ENCODE measurements at places on chromosomes 3 and 15.

DNA sequence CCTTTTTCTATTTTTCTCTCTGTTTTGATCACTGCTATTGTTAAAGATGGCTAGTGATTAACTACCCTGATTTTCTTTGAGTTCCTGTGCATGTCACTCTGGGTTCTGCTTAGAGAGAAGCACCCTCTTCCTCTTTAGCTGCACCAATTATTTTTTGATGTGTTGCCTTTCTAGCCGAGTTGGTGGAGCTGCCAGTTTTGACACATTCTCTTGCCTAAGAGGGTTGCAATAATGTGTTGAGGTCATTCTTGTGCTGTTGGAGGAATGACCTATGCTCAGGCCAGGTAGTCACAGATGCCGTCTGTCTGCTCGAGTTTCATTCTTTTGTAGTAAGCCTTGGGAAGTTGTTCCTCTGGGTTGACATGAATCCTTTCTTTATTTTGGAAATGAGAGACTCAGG lies 84.6 kb upstream of the DPH6 start:
- no peak for DNase-seq

- DNase-seq = no peak
Observed at GRCh38 chr15:99335508-99335907, 84.2 kb downstream of the LRRC28 start.

GRCh38 chr15:59966262-59966661 lies 37.8 kb upstream of the FOXB1 start:
- DNase-seq = no peak

- no peak for DNase-seq
Observed at GRCh38 chr15:52527911-52528563, 643 bp downstream of the MYO5A start.

DNA sequence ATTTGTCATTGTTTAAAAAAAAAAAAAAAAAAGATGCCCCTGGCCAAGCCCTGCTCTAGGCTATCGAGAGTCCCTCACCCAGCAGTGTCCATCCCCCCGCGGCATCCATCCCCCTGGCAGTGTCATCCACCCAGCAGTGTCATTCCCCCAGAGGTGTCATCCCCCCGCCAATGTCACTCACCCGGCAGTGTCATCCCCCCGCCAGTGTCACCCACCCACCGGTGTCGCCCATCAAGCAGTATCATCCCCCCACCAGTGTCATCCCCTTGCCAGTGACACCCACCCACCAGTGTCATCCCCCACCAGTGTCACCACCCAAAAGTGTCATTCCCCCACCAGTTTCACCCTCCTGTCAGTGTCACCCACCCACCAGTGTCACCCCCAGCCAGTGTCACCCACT lies 99.3 kb upstream of the PRR20G start:
- no peak for DNase-seq

- no peak for DNase-seq
Observed at GRCh38 chr3:122080207-122080587, 25.0 kb downstream of the CD86 start.

DNA sequence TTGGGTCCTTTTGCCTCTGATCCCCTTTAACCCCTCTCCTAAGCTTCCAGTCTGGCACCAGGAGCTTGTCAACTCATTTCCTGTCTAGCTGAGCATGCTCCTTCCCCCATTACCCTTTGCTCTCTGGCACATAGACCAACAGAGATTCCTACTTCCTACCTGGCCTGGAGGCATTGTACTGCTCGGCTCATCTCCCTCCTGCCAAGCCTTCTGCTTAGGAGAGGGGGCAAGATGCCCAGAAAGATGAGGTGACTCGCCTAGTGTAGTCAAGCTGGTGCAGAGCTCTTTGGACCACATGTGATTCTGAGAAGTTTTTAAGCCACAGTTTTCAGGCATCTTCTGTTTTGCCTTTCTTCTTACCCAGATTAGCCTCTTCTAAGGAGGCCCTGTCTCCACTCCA lies 95.4 kb downstream of the ZNF621 start:
- DNase-seq = no peak

DNA sequence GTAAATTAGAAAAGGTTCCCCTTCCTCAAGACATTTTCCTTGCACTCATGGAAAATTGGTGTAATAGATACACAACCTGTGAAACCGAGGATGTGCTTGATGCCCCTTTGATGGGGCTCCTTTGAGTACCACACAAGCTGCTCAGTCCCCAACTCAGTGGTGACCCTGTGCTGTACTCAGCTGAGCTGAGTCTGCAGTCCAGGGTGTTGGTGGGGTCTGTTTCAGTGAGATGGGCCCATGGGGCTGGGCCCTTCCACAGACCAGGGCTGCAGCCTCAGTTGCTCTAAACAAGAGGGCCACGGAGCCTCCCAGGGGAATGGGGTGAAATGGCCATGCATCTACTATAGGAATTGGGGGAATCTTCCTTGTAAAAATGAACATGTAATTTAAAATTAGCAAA lies 39.3 kb downstream of the KY start:
- no peak for DNase-seq

DNA sequence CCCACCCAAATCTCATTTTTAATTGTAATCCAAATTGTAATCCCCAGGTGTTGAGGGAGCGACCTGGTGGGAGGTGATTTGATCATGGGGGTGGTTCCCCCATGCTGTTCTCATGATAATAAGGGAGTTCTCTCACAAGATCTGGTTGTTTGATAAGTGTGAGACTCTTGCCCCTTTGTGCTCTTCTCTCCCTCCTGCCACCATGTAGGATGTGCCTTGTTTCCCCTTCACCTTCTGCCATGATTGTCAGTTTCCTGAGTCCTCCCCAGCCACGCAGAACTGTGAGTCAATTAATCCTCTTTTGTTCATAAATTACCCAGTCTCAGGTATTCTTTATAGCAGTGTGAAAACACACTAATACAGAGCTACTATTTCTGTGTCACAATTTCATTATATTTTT lies 88.7 kb downstream of the NCEH1 start:
- no peak for DNase-seq

GRCh38 chr3:16482194-16482769 lies 31.2 kb downstream of the RFTN1 start:
- DNase-seq = no peak

DNA sequence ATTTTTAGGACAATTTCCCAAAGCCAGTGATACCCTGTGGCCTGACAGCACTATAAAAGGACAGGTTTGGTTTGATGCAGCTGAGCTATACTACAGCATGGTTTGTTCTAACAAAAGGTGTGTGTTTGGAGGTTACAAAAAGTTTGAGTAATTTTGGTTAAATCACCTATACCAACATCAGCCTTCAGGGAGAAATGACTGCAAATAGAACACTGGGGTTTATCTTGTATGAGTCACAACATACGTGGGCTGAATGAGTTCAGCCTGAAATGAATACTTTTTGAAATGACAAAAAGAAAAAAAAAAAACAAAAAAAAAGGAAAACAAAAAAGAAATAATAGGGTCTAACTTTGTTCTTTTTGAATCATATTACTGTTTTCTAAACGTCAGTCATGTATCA lies 345.7 kb downstream of the CNTN3 start:
- no peak for DNase-seq

- DNase-seq = no peak
Observed at GRCh38 chr3:106423321-106424225, 554.8 kb upstream of the CBLB start.

DNA sequence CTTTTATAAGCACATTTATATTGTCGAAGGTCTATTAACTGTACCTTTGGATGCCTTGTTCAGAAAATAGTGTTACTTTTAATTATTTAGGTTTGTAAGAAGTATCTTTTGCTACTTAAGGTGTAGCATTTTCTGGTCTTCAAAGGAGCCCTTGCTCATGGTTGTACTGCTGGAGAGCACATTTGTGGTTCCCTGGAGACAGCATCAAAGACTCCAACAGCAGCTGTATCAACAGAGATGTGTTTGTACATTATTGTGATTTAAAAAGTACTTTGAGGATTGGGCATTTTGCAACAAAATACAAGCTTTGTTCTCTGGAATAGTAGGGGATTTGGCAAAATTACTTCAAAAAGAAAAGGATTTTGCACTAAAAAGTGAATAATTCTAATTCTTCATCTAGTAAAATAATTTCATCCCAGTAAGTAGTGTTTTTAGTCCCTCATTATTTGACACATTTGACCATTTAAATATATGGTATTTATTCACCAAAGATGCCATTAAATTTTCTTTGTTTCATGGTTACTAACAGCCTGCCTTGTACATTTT lies 16.5 kb downstream of the TBC1D23 start:
- DNase-seq = no peak

DNA sequence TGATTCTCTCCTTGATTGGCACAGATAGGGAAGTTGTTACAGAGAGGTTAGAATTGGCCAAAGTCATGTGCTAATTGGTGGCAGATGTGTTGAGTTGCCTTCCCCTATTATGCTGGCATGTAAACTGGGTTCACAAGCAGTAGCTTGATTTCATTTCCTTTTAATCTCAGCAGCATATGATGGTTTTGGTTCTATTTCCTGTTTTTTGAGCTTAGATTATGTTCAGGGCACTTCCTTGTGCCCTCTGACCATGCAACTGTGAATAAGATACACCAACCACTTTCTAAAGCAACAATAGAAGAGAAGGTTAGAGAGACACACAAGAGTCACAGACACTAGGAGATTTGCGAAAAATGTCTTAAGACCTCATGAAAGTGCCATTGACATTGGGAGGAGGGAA lies 16.5 kb downstream of the HPS3 start:
- DNase-seq = no peak

DNA sequence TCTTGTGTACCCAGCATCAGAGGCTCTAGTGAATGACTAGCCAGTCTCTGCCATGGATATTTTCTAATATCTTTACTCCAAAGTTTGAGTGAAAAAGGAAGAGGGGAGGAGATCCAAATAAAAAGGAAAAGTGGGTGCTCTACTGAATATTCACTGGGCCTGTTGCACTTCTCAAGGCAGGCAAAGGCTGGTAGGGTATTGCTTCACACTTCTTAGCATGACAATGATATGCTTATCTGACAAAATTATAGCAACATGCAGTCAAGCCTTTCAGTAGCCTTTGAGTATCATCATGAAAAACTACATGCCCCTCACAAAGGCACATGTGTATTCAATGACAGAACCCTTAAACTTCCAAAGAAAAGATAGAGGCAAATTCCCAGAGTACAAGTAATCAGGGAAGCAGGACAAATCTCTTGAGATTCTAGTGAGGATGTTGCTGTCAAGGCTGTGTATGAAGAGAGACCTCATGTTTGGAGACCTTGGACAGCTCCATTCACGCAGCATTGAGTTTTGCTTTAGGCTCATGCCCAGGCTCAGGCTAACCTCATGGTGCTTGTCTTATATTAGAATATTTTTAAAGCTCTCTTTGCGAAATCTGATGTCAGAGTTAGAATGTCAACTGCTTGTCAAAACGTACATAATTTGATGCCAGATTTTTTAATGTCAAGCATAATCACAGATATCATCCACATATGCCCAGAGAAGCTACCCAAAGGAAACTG lies 506.9 kb downstream of the OCA2 start:
- DNase-seq = no peak

DNA sequence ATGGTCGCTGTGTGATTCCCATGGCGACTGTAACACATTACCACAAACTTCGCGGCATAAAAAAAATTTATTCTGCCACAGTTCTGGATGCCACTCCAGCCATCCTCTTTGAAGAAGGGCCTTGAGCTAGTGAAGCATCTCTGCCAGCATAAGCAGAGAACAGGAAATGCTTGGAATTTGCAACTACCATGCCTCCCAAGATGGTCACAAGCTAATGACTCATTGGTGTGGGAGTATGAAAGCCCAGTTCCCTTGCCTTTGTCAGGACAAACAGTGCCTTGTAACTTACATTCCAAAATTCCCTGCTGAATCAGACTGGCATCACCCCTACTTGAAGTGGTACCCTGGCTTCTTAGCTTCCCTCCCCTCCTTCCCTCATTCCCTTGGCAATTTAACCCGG lies 129.7 kb downstream of the PROS1 start:
- peak; percentile 18 for DNase-seq

GRCh38 chr3:185613016-185613415 lies 26.9 kb downstream of the SENP2 start:
- DNase-seq = no peak

- peak; percentile 7 for DNase-seq
Observed at GRCh38 chr3:54951405-54951804, 23.5 kb upstream of the LRTM1 start.

- DNase-seq = no peak
Observed at GRCh38 chr15:48419896-48420295, 88.7 kb downstream of the DUT start.

DNA sequence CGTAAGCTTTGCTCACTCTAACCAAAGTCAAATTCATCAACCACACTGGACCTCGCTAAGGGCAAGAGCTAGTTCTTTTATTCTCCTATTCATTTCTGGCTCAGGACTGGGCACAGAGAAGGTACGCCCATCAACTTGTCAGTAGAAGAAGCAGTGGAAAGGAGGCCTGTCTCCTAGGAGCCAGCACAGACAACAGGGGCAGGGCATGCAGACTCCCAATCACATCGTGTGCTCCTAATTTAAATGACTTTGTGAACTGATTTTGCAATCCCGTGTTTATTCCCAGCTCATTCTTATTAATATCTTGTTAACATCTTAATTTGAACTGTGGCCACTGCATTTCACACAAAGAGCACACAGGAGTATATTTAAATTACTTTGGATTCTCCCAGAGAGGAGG lies 161.1 kb upstream of the BCL6 start:
- DNase-seq = no peak

GRCh38 chr3:44076221-44076829 lies 165.4 kb upstream of the TOPAZ1 start:
- no peak for DNase-seq

GRCh38 chr15:64877435-64877834 lies 34.3 kb upstream of the ANKDD1A start:
- no peak for DNase-seq

GRCh38 chr3:121989943-121990342 lies 32.1 kb downstream of the ILDR1 start:
- DNase-seq = no peak

DNA sequence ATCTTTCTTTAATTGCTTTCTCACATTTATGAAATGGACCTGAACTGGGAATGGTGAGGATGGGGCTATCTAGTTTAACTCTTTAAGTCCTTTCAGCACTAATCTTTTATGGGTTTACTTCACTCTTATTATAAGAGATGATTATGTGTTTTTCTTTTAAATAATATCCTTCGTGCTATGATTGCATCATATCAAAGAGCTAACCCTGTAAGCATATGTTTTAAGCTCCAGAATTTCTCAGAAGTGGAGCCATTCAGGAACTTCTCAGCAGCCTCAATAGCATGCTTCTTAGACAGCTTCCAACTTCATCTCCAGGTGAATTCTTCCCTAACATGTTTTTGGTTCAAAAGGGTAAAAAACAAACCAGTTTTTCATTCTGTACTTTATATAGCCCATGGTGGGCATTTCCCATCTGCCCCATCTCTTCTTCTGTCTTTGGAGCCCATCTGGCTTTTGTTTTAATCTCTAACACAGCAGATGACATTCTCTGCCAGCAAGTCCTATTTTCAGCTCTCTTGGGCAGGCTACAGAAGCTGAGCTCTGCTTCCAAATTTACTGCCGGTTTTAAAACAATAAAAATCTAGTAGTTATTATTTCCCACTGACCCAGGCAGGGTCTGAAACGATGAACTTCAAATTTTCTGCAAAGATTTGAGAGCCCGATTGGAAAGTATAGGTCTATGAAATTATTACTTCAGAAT lies 26.8 kb upstream of the IL1RAP start:
- no peak for DNase-seq
